Choroid plexus epithelial cell (primary cell): ENCODE measurements at places on chromosomes 5 and 9.

GRCh38 chr5:15002173-15002572 is 130.6 kb upstream of the ANKH start:
- no peak for DNase-seq

GRCh38 chr5:125042261-125042890 is 295.9 kb upstream of the ZNF608 start:
- DNase-seq, result peak; percentile 28

- DNase-seq, result peak; percentile 53
Observed at GRCh38 chr5:146107901-146108300, 2.5 kb upstream of the PLAC8L1 start.

DNA sequence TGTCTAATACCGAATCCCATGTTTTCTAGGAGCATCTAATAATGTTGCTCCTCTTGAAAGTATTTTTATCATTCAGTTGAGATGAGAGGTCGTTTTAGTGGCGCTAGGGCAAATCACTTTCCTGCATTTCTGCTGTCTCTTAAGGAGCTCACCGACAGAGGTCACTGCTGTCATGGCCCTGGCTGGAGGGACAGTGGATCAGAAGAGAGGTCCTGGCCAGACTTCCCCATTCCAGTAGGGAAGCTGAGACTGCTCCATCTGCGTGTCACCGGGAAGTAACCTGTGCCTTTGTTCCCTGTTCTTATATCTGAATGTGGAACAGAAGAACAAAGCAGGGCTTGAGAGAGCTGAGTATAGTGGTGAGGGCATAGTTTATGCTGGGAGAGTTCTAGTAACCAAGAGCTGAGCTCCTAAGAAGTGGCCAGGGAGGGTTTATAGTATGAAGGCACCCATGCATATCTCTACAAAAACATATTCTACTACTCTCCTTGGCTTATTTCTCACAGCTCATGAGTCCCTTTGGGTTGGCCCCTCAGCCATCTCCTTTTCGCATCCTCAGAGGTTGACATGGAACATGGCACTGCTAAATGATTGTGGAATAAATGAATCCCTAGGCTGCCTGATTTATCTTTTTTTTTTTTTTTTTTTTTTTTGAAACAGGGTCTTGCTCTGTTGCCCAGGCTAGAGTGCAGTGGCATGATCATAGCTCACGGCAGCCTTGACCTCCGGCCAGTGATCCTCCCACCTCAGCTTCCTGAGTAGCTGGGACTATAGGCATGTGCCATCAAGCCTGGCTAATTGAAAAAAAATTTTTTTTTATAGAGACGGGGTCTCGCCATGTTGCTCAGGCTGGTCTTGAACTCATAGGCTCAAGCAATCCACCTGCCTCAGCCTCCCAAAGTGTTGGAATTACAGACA is 27.2 kb downstream of the ATP6V0E1 start:
- peak; percentile 38 for DNase-seq

GRCh38 chr5:90987726-90988125 is 395.4 kb downstream of the ARRDC3 start:
- DNase-seq, result no peak

- DNase-seq, result no peak
Observed at GRCh38 chr9:69314547-69314946, 10.5 kb upstream of the ENTREP1 start.

DNA sequence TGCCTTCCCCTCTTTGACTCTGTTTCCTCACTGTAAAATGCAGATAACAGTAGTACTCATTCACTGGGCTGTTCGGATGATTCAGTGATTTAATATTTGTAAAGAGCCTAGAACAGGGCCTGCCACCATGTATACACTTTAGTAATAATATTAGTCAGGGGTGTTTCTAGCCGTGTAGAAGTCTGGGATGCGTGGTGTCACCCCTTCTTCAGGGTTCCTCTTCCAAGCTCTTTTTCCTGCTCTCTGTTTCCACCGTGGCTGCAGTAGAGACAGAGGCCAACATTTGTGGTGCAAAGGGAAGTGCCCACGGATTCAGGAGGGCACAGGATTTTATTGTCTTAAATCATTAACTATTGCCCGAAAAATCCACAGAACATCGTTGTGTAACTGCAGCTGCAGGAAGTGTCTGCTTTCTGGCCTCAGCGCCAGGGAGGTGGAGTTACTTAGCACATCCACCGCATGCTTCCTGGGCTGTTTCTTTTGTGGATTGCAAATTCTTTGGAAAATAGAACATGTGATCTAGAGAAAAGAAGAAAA is 61.7 kb downstream of the TRIO start:
- DNase-seq, result peak; percentile 95

GRCh38 chr5:132677682-132678400 is 4.1 kb downstream of the IL4 start:
- DNase-seq, result no peak

GRCh38 chr5:6733411-6734242 is 20.4 kb downstream of the TENT4A start:
- peak; percentile 76 for DNase-seq

DNA sequence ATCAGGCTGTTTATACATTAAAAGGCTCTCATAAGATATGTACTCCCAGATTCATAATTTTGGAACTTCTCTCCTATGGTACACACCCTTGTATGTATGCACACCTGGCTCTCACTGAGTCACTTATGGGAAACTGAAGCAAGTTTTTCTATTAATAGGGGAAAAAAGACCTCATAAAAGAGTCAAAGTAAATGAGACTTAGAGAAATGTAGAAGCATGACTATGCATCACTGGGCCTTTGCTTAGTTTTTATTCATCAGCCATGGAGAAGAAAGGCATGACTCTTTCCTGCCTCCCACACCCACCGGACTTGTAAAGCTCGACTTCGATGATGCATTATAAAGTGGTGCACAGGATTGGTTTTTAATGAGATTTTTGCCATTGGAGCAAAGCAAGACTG is 28.2 kb downstream of the MTAP start:
- DNase-seq, result no peak

DNA sequence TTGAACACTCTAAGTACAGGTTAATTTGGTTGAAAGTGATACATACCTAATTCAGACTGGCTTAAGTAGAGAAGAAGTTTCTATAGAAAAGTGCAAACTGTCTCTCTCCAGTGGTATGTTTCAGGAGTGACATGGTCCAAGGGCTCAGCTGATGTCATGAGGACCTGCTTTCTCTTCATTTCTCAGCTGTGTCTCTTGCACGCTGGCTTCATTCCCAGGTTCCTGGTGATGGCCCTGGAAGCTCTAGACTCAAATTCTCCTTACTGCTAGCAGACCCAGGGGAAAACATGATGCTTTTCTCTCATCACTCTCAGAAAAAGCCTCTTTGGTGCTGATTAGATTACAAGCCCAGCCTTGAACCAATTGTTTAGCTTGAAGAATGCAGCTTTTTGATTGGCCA is 211.9 kb upstream of the CLINT1 start:
- DNase-seq, result no peak

DNA sequence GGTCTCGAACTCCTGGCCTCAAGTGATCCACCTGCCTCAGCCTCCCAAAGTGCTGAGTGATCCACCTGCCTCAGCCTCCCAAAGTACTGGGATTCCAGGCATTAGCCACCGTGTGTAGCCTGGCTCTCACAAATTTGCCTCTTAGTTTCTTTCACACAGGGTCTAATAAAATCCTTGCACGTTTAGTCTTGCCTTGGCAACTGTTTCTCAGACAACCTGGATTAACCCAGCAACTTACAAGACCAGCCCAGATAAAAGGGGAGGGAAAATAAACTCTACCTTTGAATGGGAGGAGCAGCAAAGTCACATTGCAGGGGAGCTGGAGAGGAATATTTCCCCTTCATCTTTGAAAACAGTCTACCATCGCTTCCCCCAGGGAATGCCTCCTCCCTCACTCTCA is 29.3 kb upstream of the GNA14 start:
- DNase-seq, result no peak

DNA sequence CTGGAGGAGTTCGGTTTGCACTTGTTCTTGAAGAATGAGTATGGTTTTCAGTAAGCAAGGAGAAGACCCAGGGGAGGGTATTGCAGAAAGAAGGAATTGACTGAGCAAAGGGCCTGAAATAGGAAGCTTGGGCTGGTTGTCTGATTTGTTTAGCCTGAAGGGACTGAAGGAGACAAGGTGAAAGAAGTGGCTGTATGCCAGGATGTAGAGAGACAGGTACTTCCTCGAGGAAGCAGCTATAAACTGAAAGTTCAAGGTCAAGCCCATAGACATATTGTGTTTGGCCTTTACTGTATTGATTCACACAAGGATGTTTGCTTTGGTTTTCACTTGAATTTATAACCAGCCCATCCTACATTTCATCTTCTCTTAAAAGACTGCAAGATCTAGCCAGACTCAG is 183.1 kb downstream of the PALM2AKAP2 start:
- DNase-seq, result no peak

DNA sequence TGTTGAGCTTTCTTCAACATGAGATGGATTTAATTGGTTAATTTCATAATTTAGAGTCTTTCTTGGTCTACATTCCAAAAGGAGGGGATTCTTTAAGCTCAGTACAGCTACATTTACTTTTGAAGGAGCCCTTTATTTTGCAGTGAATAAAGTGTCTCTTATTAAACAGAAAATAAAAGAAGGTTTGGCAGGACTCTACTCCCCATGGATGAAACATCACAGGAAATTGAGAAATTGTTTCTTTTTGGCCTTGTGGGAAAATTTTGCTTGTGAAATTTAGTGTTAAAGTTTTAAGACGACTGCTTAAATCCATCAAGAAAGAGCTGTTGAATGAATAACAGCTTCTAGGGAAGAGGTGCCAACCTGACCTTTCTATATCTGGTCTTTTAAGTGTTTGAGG is 187.7 kb downstream of the NTRK2 start:
- DNase-seq, result no peak

- DNase-seq, result peak; percentile 64
Observed at GRCh38 chr5:111016801-111017200, 54.7 kb upstream of the TSLP start.

GRCh38 chr5:127028822-127029457 is 1.4 kb downstream of the MARCHF3 start:
- DNase-seq, result peak; percentile 62

GRCh38 chr9:30851600-30851999 is 1532.8 kb upstream of the ACO1 start:
- DNase-seq, result no peak

DNA sequence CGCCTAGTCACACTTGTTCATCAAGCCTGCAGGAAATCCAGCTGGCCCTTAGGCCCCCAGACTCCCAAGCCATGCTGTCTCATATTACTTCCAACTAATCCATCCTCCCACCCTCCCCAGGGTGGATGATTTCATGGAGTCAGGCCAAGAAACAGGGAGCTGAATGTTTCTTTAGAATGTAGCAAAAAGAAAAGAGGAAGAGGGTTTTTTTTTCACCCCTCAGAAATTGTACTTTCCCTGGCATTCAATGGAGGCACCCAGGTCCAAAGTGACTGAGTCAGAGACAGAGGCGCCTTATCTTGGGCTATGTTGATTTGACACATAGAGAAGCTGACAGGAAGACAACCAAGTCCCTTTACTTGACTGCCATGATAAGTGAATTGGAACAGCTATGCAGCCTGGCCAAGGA is 260.2 kb upstream of the NR4A3 start:
- DNase-seq, result no peak

- DNase-seq, result peak; percentile 31
Observed at GRCh38 chr5:137752905-137753690, 1.1 kb downstream of the HNRNPA0 start.

DNA sequence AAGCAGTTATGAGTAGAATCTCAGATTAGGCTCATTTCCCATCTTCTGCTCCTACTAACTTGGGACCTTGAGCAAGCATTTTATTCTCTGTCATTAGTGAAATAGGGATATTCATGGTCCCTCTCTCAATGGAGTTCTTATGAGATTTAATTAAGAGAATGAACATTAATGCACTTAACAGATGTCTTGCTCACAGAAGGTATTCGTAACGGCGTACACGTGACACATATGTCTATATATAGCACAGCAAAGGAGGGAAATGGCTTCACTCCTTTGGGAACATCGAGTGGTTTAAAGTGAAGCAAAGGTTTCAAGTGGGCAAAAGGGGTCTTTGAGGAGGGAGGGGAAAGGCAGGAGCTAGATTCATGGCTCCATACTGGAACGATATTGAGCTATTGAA is 24.6 kb downstream of the KDM4C start:
- DNase-seq, result no peak

DNA sequence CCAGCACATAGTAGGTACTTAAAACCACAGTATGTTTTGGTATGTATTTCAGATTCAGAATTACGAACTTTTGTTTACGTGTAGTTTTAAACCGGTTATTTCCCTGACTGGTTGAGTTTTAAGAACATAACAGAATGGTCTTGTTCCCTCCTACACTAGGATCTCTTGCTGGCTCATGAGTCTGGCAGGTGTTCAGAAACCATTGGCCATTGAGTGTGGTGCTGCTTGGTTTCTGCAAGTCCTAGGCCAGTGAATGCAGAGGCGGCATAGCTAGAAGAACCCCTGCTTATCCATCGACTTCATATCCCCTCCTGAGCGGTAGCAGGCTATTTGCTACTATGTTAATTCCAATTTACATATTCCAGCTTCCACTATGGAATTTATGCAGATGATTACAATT is 65.6 kb downstream of the GPR21 start:
- no peak for DNase-seq

- DNase-seq, result peak; percentile 3
Observed at GRCh38 chr9:19748278-19749126, 40.3 kb downstream of the SLC24A2 start.

DNA sequence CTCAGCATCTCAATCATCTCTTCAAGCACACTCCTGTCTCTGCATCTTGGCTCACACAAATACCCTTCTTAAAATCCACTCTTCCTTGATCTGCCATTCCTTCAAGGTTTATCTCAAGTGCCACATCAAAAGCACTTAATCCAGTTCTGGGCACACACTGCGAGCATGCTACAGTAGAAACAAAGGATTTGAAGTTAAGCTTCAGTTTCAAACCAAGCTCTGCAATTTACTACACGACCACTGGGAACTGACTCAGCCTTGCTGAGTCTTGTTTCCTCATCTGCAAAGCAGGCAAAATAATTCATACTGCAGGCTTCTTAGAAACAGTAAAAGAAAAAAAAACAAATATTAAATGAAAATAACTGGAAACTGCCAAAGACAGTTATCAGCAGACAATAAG is 50.5 kb upstream of the CTNNAL1 start:
- peak; percentile 55 for DNase-seq

DNA sequence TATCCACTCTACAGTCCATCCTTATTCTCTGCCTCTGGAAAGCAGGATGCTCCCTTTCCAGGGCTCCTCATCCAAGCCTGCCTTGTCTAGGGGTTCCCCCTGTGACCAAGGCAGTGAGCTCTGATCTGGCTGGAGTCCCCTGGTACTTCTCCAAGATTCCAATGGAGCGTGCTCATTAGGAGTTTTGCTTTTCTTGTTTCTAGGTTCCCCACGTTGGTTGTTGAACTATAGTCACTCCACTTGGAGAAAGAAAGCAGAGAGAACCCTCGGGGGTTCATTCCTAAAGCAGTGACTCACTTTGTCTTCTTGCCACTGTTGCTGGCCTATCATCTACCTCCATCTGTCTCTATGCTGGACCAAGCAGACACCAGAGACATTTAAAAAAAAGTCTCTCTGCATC is 192.6 kb downstream of the TLE4 start:
- DNase-seq, result peak; percentile 96
